CD4-positive, alpha-beta T cell treated with Interleukin-1 beta for 1 hour (primary cell): ENCODE measurements at places on chromosomes 4 and X.

- DNase-seq = no peak
These were observed at the start of gene SHROOM3 for GRCh38 chr4:76434901-76435527. Gene SHROOM3, plus strand, starts transcription at chr4:76435229. Its CDS starts 824 bp downstream, at chr4:76436053.

GRCh38 chr4:17511950-17512795, at the start of gene QDPR:
Gene QDPR, minus strand, starts transcription at chr4:17512090. Its CDS starts 36 bp downstream, at chr4:17512054.
- DNase-seq = peak; percentile 73

DNA sequence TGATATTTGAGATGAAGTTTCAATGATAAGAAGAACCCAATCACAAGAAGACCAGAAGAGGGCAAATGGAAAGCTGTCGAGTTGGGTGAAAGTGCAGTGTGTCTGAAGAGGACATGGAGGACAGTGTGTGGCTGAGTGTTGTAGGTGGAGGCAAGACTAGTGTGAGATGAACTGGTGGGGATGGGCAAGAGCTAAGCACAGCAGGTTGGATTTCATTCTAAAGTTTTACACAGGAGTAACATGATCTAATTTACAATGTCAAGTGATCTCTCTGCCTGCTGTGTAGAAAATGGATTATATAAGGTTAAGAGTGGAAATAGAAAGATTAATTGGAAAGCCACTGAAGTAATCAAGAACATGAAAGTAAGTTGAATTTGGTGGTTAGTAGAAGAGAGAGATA, 208.6 kb upstream of the ETNPPL start:
- no peak for DNase-seq

GRCh38 chr4:119589165-119589564, 39.4 kb downstream of the PDE5A start:
- no peak for DNase-seq

DNA sequence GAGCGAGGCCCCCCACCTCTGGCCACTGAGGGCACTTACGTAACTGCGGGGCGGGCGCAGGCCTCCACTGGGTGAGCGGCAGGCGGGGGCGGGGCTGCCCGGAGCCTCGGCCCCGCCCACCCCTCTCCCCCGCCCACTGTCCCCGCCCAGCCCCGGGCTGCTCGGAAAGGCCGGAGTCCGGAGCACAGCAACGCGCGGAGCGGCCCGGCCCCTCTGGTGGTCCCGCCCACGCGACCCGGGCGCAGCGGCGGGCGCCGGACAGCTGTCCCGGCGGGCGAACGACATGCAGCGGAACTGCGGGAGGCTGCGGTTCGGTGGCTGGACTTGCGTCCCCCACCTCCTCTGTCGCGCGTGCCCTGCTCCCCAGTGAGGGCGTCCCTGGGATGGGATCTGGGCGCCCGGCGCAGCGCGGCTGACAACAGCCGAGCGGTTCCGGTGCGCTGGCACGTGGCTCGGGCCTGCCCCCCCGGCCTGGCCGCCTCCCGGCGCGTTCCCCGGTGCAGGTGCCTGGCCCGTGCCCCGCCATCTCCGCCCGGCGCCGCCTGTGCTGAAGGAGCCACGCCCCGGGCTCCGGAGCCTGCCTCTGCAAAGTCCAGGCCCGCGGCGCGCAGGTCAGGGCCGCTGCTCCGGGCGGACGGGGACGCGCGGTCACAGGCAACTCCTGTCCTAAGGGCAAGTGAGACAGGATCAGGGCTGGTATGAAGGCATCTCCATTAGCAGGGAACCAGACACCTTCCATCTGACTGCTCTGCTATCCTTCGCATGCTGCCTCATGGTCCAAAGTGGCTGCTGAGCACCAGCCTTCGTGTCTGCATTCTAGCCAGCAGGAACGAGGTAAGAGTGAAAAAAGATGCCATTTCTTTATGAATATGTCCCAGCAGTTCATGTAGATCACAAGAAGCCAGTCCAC, 21.8 kb upstream of the JAKMIP1 start:
- peak; percentile 39 for DNase-seq

GRCh38 chr4:55398461-55398860, 2.7 kb downstream of the TMEM165 start:
- DNase-seq = no peak

DNA sequence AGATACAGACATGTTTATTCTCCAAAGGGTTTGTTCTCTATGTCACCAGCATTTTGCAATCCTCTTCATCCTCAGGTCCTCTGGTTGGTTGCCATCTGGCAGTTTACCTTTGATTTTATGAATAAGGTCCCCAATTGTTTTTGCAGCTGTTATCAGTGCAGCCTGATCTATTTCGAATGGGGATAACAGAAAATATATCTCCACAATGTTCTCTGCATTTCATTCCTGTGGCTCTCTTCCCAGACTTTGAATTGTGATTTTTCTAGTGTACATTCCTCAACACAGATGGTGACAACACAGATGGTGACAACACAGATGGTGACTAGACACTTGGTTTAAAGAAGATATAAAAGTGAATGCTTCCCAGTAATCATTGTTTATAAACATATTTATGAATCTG, 74.1 kb downstream of the FBXO8 start:
- no peak for DNase-seq

DNA sequence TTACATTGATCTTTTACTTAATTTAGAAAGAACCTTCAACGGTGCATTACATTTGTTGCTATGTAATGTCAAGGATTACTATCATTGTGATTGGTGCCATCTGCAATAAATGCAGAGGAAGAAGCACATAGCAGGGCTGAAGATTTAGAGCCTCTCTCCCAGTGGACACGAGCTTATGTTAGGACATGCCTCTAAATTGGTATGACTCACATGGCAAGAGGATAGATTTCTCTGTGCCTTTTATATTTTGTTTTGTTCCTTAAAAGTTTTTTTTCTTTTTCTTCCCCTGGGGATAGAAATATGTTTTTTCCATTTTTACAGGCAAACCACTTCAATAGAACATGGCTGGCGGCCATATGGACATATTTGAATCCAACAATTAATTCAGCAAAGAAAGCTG, 205.0 kb upstream of the HAND2 start:
- no peak for DNase-seq

DNA sequence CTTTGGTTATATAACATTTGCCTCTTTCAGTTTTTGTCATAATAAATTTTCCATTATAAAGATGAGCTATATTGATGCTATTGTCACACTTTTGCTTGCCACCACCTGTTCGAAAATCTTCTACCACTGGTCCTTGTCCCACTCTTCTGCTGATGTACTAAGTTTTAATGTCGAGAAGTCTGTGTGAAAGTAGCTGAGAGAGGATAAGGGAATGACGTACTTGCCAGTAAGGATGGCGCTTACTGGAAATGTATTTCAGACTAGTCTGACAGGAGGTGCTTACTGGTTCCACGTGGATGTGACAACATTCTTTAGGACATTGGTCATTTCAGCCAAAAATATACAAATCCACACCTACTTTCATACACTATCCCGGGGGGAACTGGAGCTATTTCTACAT, 132.7 kb upstream of the NR3C2 start:
- DNase-seq = no peak

- DNase-seq = no peak
These were observed 78.1 kb downstream of the HTRA3 start for GRCh38 chr4:8347660-8348059.

DNA sequence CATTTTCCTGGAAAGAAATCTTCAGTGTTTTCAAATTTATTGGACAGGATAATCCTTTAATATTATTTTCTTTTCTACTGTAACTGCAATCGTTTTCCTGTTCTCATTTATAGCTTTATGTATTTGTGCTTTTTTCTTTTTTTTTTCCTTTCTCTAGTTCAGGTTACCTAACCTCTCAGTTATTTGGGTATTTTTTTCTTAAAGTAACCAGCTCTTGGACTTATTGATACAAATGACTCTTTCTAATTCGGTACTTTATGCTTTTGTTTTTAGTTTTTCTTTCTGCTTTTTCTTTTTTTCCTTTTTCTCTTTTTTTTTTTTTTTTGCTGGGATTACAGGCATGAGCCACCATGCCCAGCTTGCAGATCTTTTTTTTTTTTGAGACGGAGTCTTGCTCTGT, 25.2 kb downstream of the WWC2 start:
- DNase-seq = no peak

DNA sequence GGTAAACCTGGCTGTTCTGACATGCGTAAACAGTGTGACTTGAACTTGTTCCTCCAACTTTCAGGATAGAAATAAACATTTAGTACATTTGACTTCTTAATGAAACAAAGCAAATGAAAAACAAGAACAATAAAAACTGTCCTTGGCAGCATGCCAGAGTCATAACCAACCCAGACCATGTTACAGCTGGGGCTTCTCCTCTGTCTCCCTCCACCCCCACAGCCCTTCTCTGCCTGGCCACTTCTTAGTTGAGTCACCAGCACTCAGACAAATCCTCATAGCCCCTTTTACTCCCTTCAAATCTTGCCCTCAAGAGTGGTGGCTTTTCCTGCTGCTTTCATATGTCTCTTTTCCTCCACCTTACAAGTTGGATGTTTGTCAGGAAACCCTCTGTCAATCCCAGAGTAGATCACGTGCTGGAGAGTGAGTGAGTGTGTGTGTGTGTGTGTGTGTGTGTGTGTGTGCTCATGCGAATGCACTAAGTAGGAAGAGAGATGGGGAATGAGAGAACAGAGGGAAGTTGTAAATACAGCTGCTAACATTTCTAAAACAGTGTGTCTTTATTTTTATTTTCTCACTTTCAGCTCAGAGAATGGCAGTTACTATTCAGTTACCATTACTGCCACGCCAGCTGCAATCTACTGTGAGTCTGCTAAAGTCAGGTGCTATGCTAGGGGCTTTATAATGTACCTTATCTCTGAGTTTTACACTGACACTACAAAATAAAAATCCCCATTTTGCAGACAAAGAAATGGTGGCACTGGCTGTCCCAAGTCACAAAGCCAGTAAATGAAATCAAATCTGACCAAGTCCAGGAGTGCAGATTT, 15.0 kb downstream of the SCARB2 start:
- DNase-seq = peak; percentile 37

DNA sequence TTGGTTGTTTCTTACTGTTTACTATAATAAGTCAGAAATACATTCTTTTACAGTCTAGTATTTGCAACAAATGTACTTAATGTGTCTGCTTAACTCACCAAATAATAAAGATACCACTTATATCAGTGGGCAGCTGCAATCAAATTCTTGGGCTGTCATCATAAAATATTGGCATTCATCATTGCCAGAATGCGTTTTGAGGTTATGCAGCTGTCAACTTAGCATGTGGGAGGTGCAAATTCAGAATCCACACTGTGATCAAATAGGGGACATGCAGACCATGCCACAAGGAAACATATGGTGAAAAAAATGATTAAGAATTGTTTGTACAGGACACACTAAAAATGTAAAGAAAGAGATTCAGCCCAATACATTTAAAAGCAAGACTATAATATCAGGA, 86.5 kb downstream of the HCCS start:
- no peak for DNase-seq
